ENCODE measurements at places on chromosomes 2 and 18. TPM values are rescaled to one million over a fixed set of nuclear protein-coding genes. Genes with fewer than 3 reads are reported as not detected.

Gene CHN1
- 3.4 TPM for total RNA-seq

DNA sequence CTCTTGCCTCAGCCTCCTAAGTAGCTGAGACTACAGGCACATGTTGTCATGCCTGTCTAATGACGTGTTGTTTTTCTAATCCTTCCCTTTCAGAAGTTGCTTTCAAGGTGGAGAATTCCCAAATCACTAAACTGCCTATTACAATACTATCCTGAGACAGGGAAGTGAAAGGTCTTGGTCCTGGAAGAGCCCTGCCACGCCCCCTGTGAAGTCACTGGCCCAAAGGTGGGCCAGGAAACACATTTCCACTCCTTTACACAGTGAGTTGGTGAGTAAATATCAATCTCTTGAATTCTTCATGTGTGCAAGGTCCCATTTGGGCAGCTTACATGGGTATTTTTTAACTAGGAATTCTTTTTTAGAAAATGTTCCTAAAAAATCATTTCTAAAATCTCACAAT is 150.1 kb downstream of the THADA start:
- no peak for DNase-seq

DNA sequence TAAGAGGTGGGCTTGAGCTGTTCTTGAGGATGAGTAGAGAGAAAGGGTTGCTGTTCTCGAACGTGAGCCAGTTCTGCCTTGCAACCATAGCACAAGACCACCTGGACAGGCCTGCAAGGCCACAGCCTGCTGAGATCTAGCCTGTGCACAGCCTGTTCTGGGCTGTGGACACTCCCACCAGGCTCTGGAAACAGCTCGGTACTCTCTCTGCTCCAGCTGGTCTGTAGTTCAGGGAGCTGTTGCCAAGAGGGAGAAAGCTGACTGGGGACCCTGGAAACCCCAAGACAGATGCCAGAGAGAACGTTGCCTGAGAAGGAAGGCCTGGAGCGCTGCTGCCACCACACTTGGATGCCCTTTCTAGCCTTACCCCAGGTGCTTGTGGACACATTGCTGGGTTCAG is 69.8 kb downstream of the CTIF start:
- DNase-seq, result no peak

- DNase-seq, result no peak
These were observed 73.4 kb downstream of the CDCA7 start for GRCh38 chr2:173427887-173428668.

- no peak for DNase-seq
These were observed 91.3 kb downstream of the MEIS1 start for GRCh38 chr2:66526180-66526579.

DNA sequence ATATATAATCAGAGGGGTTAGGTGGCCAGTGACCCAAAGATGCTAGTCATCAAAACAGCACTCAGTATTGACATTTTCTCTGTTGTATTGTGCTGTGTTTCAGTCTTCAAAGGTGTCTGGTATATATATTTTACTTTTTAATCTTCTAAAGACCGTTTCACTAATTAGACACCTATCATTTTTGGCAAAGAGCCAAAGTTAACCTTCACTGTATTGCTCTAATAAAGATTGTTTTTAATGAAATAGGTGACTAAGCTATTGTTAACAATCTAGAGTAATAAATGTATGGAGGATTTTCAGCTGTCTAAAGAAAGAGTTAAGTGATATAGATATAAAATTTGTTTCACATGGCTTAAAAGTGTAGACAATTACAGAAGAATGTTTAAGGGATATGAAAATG is 264.0 kb downstream of the CNTNAP5 start:
- no peak for DNase-seq

- DNase-seq, result no peak
These were observed 69.0 kb upstream of the ALPP start for GRCh38 chr2:232309592-232309991.

DNA sequence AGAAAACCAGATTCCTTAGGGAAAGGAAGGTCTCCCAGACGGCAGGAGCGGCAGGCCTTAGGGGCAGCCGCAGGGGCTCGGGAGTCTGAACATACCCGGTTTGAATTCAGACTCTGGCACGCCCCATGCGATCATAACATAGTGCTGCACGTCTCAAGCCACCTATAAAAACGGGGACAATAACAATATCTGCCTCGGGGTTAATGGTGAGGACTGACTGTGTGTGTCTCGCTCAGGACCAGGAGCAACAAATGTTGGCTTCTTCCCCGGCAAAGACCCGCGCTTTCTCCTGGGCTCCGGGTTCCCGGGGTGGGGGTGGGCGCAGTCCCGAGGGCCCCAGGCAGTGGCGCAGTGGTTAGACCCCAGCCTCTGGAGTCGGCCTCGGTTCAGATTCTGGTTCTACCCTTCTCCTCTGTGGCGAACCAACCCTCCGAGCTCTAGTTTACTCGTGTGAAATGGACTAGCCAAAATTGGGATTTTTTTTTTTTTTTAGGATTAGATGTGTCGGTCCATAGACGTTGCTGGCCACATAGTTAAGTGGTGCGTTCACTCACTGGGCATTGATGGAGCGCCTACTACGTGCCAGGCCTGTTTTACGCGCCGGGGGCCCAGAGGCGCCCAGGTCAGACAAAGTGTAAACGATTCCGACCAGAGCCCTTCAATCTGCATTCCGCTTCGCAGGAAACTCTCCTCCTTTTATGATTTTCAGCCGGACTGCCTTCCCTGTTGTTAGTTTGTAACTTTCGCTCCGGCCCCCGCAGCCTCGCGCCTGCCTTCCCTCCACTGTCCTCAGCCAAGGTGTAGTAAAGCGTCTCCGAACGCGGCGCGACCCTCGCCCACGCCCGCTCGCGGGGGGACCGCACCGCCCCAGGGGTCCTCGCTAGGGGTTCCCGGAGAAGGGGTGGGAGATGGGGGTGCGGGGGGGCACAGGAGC is 820 bp upstream of the SH3BP4 start:
- no peak for DNase-seq

GRCh38 chr2:229257985-229258384 is 13.1 kb downstream of the PID1 start:
- no peak for DNase-seq

Gene XIRP2
- total RNA-seq, result not detected

DNA sequence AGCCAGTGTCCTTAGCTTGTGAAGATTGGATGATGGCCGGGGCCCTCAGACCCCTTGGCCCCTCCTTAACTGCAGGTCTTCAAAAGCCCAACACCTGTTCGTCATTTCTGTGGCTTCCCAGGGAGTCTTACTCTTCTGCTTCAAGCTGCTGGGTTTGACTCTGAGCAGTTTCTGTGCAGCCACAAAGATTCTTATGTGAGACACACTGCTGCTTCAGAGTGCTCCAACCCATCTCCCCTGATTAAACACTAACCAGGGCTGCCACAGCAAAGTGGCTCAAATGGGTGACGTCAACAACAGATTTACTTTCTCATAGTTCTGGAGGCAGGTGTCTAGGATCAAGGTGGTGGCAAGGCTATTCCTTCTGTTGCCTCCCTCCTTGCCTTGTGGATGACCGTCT is 40.8 kb downstream of the TSN start:
- DNase-seq, result no peak

GRCh38 chr2:63855418-63856302 is 14.0 kb downstream of the UGP2 start:
- DNase-seq, result no peak
